B cell (primary cell): ENCODE measurements at places on chromosomes 3 and 15.
A peak's percentile ranks its signal among the peaks of the same experiment; 100 is the strongest.

GRCh38 chr3:48194446-48195071 is 6.3 kb upstream of the CDC25A start:
- peak; percentile 62 for DNase-seq

DNA sequence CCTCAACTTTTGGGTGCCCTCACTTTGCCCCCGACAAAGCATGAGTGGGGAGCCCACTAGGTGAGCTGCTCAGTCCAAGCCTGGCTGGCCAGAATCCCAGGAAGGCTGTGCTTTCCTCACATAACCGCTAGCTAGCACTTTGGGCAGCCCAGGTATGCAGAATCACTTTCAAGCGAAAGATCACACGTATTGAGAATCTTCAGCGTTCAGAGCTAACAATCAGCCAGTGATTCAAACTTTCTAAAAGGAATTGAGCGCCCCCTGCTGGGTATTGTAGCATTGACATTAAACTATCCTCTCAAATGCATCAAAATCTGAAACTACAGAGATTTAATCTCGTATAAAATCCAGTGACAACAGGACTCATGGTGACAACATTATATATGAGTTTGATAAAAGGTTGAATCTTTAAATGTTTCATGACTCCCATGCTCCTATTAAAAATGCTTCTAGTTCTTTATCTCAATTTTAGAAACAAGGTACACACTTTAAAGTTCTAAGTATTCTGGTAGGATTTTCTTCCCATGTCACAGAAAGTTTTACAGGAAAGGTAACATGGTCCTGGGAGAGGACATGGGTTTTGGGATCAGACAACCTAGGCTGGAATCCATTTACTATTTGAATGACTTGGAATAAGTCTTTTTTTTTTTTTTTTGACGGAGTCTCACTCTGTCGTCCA is 11.8 kb downstream of the ANAPC13 start:
- DNase-seq, result peak; percentile 76

DNA sequence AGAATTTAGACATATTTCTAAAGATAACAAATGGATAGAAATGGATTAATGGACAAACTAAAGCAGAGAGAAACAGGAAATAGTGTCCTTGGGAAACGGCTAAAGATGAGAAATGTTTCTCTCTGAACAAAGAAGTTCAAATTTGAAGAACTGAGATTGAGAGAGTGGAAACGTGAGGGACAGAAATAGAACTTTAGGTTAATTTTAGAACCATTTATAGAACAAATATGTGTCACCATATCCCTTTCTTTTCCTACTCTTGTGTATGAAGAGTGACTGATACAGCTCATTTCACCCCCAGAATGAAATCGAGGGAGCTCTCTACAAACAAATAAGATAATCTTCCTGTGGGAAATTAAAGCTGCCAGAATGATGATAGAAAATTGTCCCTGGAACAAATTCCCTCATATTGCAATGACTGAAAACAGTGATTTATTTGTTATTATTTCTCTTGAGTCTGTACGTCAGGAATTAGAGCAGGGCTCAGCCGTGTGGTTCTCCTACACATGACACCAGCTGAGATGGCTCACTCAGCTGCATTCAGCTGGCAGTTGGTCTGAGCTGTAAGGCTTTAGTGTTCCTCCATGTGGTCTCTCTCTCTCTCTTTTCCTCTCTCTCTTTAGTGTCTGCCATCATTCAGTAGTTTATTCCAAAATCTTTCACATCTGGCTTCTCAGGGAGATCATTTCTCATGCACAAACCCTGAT is 46.6 kb upstream of the ARPP21 start:
- DNase-seq, result no peak

- DNase-seq, result no peak
These were observed 7.2 kb upstream of the BNIP2 start for GRCh38 chr15:59696332-59696731.

DNA sequence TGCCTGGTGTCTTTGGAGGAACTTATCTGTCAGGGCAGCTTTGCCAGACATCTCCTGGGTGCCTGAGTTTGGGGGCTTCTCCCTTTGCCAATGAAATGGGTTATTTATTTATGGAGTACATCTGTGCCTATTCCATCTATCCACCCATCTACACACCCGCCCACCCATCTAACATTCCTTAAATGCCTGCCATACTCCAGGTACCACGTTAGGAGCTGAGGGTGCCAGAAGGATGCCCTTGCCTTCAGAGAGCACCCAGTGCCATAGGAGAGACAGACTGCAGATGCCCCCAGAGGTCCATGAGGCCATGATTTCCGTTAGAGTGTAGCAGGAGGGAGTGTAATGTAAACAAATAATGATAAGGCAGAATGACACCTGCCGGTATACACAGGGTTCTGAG is 21.8 kb upstream of the KIF23 start:
- no peak for DNase-seq

DNA sequence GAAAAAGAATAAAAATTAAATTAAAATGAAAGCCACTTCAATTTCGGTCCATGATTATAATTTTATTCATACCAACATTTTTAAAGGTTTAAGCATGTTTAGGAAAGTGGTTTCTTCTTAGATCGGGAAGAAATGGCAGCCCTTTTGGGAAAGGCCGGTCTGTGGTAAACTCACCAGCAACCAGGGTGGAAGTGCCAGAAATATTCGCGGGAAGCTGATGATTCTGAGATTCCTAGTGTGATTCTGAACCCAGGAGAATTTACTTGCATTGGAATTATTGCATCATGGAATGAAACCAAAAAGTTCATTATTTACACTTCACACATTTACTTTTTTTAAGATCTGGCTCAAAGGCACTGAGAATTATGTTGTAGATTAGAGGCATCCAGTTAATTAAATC is 97.2 kb upstream of the CCNL1 start:
- no peak for DNase-seq

DNA sequence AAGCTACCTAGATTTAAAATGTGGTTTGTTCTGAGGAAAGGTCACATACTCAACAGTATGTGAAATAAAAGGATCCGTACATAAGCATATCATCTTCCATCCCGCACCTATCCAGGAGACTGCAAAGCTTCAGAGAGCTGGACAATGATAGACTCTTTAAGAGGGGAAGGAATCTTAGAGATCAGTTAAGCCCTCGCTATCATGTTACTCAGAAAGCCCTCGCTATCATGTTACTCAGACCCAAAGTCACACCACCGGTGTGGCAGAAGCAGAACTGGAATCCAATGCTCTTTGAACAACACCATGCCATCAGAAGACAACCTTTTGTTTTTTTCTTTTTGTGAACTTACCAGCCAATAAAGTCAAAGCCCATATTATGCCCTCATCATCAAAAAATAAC is 5.8 kb downstream of the ANO10 start:
- DNase-seq, result no peak

DNA sequence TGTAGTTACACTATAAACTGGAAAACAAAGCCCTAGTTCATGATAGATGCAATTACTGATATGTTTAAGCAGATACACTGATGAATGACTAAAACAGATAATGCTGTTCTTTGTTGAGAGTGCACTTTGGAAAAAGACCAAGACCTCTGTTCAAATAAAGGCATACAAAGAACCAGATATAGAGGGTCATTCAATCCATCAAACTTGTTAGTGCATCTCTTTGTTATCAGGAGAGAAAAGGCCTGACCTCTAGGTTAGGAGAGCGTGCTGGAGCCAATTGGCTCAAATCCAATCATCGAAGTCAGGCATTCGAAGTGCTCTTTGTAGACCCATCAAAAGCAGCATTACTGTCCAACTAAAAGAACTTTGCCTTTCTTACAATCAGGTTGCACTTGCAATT is 124.2 kb downstream of the TFG start:
- no peak for DNase-seq

GRCh38 chr15:40992241-40992741 is 39.0 kb downstream of the CHAC1 start:
- no peak for DNase-seq

- no peak for DNase-seq
These were observed 32.5 kb upstream of the AP3B2 start for GRCh38 chr15:82742134-82742533.

GRCh38 chr3:33184863-33185262 is 33.7 kb downstream of the SUSD5 start:
- DNase-seq, result no peak

DNA sequence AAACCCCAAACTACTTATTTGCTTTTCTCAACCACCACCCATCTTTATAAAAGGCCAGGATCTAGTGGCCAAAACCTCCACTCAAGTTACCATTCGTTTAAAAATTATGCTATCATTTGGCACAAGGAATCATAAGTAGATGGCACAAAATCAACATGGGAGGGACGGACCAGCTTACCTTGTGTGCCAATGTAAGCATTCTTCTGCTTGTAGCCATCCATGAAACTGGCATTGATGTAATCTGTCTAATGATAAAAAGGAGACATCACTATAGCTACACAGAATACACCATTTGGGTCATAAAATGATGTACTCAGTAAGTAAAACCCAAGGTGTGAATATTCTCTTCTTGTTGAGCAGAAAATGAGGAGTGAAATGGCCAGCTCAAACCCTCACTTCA is 28.2 kb upstream of the SIN3A start:
- DNase-seq, result no peak

DNA sequence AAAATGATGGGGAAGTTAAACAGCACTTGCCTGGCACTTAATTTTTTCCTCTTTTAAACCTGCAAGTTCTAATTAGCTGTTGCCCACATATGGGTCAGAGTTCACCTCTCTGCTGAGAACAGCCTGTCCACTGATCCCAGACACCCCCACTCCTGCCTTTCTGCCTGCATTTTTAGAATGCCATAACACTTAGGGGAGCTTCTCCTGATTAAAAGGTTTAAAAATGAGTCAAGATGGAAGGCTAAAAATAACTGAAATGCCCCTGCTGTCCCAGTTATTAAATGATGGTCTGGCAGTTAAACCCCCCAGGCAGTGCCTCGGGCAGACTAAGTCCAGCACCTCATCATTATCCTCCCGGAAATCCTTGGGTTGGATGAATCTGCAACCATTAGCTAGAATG is 913.6 kb upstream of the ARPP21 start:
- DNase-seq, result no peak

- peak; percentile 61 for DNase-seq
These were observed 25.3 kb downstream of the BFSP2 start for GRCh38 chr3:133424937-133425869.

DNA sequence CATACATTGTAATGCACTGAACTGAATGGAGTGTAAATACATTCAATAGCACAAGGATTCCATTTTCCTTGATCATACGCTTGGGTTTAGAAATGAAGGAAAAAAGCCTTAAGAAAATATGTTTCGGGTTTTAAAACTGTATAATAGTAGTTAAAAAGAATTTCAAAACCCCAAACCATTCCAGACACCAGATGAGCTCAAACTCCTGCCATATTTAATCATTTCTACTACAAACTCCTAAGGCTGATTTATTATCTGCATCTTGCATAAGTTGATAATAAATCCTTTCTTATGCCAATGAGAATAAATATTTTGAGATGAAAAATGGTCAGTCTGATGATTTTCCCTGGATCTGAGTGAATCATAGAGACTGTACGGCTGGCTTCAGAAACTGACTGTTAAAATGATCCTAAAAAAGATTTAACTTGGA is 51.0 kb downstream of the NR1D2 start:
- no peak for DNase-seq

DNA sequence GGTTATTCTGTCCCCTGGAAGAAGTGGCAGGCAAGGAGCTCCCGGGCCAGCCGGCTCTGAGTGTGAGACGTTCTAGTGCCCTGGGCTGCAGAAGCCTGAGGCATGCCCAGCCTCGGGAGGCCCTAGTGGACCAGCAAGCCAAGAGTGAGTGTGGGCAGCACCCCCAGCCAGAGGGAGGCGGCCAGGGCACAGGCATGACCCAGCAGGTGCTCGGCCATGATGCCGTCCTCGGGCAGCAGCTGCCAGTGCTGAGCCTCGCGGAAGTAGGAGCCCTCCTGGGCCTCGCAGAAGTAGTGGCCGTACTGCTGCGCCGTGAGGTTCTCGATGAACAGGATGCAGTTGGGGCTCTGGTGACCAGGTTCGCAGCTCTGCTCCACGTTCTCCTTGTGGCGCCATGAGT is 23.3 kb downstream of the SEMA7A start:
- DNase-seq, result no peak

GRCh38 chr15:90159213-90159612 is 41.9 kb upstream of the SEMA4B start:
- no peak for DNase-seq

GRCh38 chr3:112123548-112123947 is 9.5 kb downstream of the GCSAM start:
- DNase-seq, result no peak

DNA sequence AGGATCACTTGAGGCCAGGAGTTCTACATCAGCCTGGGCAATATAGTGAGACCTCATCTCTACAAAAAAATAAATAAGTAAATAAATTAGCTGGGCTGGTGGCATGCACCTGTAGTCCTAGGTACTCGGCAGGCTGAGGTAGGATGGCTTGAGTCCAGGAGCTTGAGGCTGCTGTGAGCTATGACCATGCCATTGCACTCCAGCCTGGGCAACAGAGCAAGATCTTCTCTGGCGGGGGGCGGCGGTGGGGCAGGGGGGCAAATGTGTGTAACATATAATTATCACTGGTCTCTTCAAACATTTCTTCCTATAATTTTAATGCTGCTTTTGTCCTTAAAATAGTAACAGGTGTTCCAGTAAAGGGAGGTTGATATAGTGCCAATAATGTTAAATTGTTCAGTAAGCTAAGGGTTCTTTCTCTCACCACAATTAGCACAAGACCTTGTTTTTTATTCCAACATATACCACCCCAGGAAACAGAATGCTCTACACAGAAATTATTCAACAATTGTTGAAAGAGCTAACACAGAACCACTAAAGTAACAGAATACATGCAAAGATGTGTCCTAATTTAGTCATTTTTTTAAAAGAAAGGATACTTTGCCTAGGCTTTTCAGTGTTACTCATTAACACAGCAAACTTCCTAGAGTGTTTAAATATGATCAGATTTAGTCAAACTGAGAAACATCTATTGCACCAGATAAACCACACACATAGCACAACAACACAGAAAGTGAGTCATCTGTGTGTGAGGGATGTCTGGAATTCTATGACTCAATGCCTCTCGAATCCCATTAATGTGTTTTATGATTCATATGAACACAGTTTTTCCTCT is 29.1 kb downstream of the ANKRD28 start:
- DNase-seq, result no peak

- no peak for DNase-seq
These were observed 27.4 kb upstream of the OR5K4 start for GRCh38 chr3:98326105-98326893.

DNA sequence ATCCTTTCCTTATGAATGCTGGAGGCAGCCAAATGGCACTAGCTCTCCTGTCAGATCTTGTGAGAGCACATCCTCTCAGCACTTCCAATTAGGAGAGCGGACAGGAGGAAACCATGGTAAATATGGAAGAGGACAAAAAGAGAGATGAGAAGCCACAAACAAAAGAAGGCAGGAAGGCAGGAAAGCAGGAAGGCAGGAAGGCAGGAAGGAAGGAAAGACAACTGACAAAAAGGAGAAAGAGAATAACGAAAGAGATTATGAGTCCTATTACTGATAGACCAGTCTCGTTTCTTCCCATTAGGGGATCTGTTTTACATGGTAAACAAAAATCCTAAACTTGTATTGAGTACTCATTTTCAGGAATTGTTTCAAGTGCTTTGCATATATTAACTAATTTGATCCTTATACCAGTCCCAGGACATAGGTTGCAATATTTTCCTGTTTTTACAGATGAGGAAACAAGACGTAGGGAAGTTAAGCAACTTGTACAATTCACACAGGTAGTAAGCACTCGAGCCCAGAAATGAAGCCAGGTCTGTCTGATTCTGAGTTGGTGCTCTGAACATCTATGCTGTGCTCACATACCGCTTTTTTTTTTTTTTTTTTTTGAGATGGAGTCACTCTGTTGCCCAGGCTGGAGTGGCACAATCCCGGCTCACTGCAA is 4.2 kb downstream of the BCL2A1 start:
- DNase-seq, result no peak
